ENCODE measurements at places on chromosomes 13 and 19.

GRCh38 chr13:97548711-97549110 is 114.7 kb downstream of the RAP2A start:
- no peak for DNase-seq

DNA sequence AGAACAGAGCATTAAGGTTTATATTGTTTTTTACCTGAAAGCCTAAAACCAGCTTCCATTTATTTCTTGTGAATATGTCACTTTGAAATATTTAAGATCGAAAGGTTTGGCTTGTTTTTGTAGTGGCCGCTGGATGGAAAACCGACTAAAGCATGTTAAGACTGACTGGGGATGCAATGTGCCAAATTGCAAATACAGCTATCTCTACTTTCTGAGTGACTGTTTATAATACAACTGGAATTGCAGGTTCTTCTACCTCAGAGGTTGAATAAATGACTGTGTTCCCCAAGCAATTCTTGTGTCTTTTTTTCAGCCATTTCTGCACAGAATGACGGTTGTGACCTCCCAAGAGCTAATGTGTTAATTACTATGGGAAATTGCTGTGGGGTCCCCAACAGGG is 50.0 kb upstream of the TMTC4 start:
- DNase-seq, result no peak

DNA sequence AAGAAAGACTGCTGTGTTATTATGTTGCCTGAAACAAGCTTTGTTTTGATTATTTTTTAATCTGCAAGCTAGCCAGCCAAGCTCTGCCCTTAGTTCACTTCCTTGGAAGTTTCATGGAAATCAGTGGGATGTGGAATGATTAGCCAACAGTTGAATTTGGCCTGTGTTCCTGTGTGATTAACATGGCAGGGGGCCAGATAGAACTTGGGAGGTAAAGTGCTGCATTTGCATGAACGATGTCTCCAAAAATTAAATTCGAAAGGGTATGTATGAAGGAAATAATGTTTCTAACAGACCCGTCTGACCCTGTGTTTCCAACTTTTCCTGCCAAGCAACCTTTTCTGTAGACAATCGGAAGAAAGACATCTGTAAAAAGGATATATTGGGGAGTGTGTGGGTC is 32.2 kb downstream of the UFM1 start:
- no peak for DNase-seq

DNA sequence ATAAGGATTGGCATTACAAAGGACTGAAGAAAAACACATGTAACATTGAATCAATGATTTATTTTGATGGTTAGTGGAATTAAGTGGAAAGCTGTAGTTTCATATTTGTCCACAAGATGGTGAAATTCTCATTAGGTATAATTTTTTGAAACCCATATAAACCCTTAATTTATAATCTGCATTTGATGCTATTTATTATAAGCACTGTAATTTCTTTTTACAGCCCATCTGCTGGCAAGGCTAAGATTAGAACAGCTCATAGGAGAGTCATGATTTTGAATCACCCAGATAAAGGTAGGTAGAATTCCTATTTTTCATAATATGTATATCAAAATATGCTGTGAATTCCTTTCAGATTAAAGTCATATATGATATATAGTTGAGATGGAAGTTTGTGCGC is 62.2 kb downstream of the DNAJC15 start:
- DNase-seq, result no peak

- no peak for DNase-seq
Observed at GRCh38 chr19:41328842-41329225, 18.9 kb downstream of the CCDC97 start.

- no peak for DNase-seq
Observed at GRCh38 chr19:4774136-4774535, 17.4 kb upstream of the FEM1A start.

DNA sequence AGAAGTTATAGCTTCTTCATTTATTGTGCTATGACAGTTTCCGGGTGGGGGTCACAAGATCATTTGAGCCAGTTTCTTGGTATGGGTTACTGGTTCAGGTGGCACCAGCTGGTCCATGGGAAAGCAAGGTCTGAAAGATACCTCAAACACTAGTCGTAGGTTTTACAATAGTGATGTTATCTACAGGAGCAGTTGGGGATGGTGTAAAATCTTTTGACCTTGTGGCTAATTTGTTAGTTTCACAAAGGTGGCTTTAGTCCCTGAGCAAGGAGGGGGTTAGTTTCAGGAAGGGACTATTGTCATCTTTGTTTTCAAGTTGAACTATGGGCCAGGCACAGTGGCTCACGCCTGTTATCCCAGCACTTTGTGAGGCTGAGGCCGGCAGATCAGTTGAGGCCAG is 24.6 kb downstream of the CHST8 start:
- DNase-seq, result no peak

GRCh38 chr19:49559928-49560327 is 20.4 kb downstream of the NOSIP start:
- DNase-seq, result no peak

GRCh38 chr19:33264881-33265445 is 37.4 kb downstream of the CEBPA start:
- DNase-seq, result no peak

DNA sequence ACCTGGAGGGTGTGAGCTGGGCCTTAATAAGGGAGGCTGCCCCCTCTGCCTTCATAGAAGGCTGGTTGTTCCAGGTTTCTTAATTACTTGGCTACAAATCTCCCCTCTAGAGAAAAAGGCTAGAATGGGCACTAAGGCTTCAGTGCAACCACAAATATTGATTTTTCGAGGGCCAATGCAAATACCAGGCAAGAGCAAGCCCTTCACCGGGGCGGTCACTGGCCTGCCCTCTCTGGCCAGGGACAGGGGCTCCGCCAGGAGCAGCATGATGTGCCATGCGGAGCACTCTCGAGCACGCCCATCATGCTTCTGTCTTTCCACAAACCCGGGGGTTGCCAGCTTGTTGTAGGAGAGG is 127.8 kb upstream of the SPACA7 start:
- DNase-seq, result no peak
